ENCODE measurements at places on chromosomes 4 and X. TPM values are rescaled to one million over a fixed set of nuclear protein-coding genes. Genes with fewer than 3 reads are reported as not detected.

DNA sequence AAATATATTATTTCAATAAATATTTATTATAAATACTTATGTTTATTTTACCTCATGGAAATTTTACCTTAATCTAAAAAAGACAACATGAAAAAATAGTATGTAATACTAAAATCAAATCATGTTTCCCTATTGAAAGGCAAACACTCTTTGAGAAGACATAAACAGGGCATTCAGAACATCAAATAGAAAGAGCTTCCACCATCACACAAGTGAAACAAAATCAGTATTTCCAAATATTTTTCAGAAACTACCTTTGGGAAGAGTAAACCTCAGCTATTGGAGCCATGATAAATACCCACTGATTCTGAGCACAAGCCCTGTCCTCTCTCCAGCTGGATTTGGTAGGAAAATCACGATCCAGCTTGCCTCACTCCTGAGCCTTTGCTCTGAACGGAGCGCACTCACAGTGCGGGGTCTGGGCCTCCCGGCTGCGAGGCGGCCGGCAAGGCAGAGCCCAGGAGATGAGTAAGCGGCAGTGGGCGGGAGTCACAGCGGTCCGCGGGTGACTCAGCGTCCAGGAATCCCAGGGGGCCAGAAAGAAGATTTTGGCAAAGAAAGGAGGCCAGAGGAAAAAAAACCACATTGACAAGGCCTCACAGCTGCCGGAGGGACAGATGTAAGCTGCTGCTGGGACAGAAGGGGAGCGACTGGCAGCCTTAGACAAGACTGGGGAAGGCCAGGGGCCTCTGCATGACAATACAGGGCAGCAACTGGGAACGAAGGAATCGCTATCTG lies 14.7 kb upstream of the ANXA5 start:
- peak; percentile 90 for DNase-seq

DNA sequence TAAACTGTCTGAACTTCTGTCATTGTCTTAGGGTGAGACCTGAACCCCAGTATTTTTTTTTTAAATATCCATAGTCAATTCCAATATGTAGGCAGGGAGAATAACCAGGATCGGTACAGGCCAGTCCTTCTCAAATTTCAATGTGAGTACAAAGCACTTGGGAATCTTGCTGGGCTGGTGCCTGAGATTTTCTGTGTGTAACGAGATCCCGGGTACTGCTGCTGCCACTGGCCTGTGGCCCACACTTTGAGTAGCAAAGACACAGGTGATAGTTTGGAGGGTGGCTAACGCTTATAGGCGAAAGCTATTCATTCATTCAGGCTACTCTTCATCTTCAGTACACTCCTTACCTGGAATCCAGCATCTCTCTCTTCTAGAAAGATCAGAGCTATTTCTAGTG lies 923.6 kb upstream of the TENM3 start:
- no peak for DNase-seq

MAGEB17 gene
- not detected for total RNA-seq

DNA sequence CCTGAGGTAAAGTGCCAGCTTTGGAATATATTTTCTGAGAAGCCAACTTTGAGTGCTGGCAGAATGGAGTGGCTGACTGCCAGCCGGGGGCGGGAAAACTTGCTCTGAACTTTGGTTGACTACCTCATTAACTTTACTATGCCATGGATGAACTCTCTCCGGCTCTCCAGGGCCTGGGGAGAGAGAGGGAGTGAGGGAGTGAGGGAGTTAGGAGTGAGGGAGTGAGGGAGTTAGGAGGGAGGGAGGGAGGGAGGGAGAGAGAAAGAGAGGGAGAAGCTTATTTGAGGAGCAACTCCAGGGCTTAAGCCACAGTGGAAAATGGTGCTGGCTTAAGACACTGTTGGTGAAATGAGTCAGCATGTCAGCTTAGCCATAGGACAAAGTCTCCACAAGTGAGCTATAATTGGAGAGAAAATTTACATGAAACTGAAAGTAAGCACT lies 280.9 kb upstream of the RPS6KA3 start:
- DNase-seq = no peak

DNA sequence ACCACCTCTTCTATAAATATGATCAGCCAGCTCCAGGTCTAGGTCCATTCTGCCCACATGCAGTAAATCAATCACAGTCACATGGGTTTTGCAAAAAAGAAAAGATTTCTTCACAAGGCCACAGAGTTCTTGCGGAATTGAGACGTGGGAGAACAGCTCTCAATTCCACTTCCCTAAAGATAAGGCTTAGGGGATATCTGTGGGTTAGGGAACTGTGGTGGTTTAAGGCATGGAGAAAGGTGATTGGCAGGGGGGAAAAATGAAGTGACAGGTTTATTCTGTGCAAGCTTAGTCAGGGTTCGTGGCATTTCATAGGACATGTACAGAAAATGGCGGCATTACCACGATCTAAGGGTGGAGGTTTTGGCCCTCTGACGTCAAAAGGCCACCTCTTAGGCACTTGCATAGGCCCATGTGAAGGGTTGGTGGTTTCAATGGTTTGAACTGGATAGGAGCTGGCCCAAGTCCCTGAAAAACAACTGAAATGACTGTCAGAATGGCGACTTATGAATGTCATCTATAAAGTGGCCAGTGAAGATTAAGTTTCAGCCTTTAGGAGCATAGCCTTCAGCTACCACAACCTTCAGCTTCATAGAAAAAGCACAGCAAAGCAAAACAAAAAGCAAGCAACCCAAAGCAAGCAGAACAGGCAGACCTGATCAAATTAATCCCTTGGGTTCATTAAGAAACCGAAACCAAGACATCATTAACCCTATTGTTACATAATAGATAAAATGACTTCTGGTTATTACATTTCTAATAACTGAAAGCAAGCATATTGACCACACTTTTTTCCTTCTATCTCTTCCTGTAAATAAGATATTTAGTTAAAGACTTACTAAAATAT lies 289.8 kb upstream of the SFRP2 start:
- no peak for DNase-seq
